Caco-2 (cell line): ENCODE measurements at places on chromosomes 6 and 20. TPM values are rescaled to one million over a fixed set of nuclear protein-coding genes. Genes with fewer than 3 reads are reported as not detected.

- DNase-seq, result no peak
- H3K36me3 ChIP-seq, result no peaks in the 10 kb centered on the region
These were observed 741.3 kb downstream of the DOK5 start for GRCh38 chr20:55216525-55217242.

GRCh38 chr6:127277878-127278843 lies 11.5 kb downstream of the RNF146 start:
- no peak for DNase-seq
- no peaks in the 10 kb centered on the region for H3K36me3 ChIP-seq
- H3K27me3 ChIP-seq, result no peaks in the 10 kb centered on the region
- no peak overlapping the region for H3K27ac ChIP-seq

GRCh38 chr6:17965397-17965796 lies 22.0 kb downstream of the KIF13A start:
- DNase-seq, result no peak
- no peak overlapping the region for H3K27ac ChIP-seq
- H3K4me1 ChIP-seq, result no peaks in the 10 kb centered on the region
- H3K27me3 ChIP-seq, result no peaks in the 10 kb centered on the region
- no peaks in the 10 kb centered on the region for H3K36me3 ChIP-seq

GRCh38 chr6:36504982-36505381 lies 42.3 kb downstream of the STK38 start:
- H3K4me3 ChIP-seq, result no peak overlapping the region
- H3K27ac ChIP-seq, result no peak overlapping the region
- peaks cover 41% of the 10 kb centered on the region for H3K4me1 ChIP-seq

DNA sequence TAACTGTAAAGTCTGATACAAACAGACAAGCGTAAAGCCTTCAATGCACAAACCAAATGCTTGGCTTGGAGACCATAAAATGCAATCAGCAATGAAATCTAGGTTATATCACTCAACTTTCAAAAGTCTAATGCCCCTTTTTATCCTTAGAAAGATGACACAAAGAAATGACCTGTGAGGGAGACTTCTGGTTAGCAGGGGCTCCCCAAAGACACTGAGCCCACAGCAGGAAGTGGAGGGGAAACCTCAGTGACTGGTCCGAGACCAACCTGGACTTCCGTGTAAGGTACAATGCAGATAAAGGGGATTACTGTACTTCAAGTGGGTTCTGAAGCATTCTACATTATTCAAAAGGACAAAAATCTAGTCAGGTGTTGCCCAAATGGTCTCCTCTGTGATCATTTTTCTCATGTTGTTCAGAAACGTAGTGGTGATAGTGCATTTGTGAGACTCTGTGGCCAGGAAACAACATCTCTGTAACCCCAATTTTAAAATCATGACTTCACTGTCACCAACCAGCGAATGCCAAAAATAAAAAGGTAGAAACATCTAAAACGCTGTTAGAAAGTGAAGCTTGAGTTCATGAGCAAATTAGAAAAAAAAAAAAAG lies 88.2 kb downstream of the HIVEP2 start:
- no peaks in the 10 kb centered on the region for H3K4me1 ChIP-seq
- no peak overlapping the region for H3K27ac ChIP-seq
- no peak overlapping the region for H3K4me3 ChIP-seq
- DNase-seq, result no peak
- no peaks in the 10 kb centered on the region for H3K36me3 ChIP-seq

GRCh38 chr6:72533606-72534005 lies 88.3 kb upstream of the KCNQ5 start:
- peaks cover 36% of the 10 kb centered on the region for H3K4me1 ChIP-seq
- H3K27ac ChIP-seq, result peak overlapping the region; percentile 17
- no peak overlapping the region for H3K4me3 ChIP-seq
- no peak for DNase-seq
- no peaks in the 10 kb centered on the region for H3K36me3 ChIP-seq
- no peaks in the 10 kb centered on the region for H3K27me3 ChIP-seq

DNA sequence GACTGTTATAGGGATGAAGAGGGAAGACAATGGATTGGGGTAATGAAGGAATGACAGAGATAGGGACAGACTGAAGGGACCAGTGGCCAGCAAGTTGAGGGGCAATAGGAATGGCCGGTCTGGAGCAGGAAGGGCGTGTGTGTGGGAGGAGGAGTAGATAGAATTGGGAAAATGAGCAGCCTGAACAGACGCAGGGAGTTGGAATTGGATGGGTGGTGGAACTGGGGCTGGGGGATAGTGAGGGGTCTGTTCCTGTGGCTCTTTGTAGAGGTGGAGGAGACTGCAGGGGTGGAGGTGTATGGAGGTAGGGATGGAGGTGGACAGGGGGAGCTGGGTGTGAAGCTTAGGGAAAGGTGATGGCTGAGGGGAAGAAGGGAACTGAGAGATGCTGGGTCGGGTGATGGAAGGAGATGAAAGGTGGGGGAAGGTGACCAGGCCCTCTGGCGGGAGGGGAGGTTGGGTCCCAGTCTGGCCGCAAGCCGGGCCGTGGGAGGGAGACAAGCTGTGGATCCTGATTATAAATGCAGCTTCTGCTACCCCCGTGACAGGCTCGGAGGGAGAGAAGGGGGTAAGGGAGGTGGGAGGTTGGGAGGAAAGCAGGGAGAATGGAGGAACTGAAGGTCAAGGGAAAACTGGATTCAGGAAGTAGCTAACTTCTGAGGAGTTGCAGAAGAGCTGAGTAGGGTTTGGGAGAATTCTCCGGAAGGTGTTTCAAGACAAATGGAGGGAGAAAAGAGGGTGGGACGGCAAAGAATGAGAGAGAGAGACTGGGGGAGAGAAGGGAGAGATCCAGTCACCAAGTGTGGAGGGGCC lies 5.2 kb downstream of the SYNGAP1 start:
- peaks cover 30% of the 10 kb centered on the region for H3K4me1 ChIP-seq
- no peaks in the 10 kb centered on the region for H3K27me3 ChIP-seq
- peak overlapping the region; percentile 75 for H3K27ac ChIP-seq

DNA sequence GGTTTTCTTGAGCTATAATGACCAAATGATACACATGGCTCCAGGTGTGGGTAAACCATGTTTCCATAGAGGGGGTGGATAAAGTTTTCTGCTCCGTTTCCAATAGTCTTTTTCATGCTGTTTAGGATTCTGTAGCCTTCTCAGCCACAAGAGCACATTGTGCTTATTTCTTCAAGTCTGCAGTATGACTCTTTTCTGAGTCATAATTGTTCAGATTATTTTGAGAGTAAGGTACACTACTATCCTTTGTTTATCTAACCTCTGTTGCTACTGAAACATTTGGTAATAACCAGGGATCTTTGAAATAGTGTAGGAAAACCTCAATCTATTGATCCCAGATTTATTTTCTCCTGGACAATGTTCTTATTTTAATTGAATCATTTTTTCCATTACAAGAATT lies 247.9 kb upstream of the BMP2 start:
- H3K27ac ChIP-seq, result no peak overlapping the region
- H3K27me3 ChIP-seq, result no peaks in the 10 kb centered on the region
- H3K4me3 ChIP-seq, result no peak overlapping the region
- DNase-seq, result no peak

DNA sequence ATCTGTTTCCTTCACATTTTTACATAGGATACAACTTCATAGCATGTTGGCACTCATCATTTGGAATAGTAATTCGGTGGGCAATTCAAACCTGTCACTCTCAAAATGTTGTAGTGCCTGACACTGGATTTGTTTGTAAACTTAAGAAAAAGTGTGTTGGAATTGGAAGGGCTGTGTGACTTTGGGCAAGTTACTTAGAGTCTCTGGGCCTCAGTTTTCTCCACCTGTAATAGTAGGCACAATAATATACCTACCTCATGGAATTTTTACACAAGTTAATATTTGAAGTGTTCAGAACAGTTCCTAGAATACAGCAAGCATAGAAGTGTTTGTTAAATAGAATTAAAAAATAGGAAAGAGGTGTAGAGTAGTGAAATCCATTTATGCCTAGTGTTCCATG lies 15.0 kb upstream of the BCAS1 start:
- H3K36me3 ChIP-seq, result no peaks in the 10 kb centered on the region
- H3K27me3 ChIP-seq, result no peaks in the 10 kb centered on the region
- H3K4me1 ChIP-seq, result peaks cover 6% of the 10 kb centered on the region; the same call in 1 of the 2 replicates
- H3K4me3 ChIP-seq, result no peak overlapping the region
- DNase-seq, result no peak

GRCh38 chr6:87408721-87409155 lies 966 bp downstream of the CFAP206 start:
- no peak for DNase-seq
- peak overlapping the region; percentile 82 for H3K27ac ChIP-seq
- no peaks in the 10 kb centered on the region for H3K27me3 ChIP-seq

DNA sequence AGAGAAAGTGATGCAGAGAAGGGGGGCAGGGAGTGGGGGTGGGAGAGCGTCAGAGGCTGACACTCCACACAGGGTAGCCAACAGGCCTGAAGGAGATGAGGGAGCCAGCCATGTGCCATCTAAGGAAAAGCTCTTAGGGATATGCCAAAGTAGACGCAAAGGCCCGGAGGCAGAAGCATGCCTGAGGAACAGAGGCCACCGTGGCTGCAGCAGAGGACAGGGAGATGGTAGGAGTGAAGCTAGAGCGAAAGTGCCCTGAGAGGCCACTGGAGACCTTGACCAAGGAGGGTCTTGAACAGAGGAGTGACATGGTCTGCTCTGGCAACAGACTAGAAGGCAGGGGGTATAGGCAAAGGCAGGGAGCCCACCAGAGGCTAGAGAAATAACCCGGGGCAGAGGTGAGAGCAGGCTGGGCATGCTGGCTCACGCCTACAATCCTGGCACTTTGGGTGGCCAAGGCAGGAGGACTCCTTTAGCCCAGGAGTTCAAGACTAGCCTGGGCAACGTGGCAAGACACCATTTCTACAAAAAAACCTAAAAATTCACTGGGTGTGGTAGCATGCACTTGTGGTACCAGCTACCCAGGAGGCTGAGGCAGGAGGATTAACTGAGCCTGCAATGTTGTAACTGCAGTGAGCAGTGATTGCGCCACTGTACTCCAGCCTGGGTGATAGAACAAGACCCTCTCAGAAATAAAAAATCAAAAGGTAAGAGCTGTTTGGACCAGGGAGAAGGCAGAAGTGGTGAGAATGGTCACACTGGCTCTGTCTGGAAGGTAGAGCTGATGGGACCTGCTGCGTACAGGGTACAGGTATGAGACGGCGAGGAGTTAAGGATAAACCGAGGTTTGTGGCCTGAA lies 6.3 kb downstream of the RRBP1 start:
- H3K36me3 ChIP-seq, result peaks cover 21% of the 10 kb centered on the region
- H3K27ac ChIP-seq, result peak overlapping the region; percentile 80
- H3K4me1 ChIP-seq, result peaks cover 46% of the 10 kb centered on the region
- no peak for DNase-seq

GRCh38 chr6:89270951-89271721 lies 44.0 kb downstream of the GABRR2 start:
- no peaks in the 10 kb centered on the region for H3K4me1 ChIP-seq
- no peak for DNase-seq
- no peaks in the 10 kb centered on the region for H3K36me3 ChIP-seq
- H3K4me3 ChIP-seq, result no peak overlapping the region
- no peaks in the 10 kb centered on the region for H3K27me3 ChIP-seq
- H3K27ac ChIP-seq, result no peak overlapping the region

DNA sequence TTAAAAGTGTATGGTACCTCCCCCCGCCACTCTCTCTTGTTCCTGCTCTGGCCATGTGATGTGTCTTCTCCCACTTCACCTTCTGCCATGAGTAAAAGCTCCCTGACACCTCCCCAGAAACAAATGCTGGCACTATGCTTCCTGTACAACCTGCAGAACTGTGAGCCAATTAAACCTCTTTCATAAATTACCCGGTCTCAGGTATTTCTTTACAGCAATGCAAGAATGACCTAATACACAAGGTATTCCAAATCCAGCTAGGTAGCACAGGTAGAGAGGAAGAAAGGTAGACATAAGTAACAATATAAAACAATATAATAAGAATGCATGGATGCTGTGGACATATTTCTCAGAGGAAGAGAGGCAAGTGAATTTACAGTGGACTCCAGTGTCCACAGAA lies 394.1 kb upstream of the ARID1B start:
- DNase-seq, result no peak
- H3K4me3 ChIP-seq, result no peak overlapping the region
- no peak overlapping the region for H3K27ac ChIP-seq
- no peaks in the 10 kb centered on the region for H3K36me3 ChIP-seq

GRCh38 chr6:53059648-53060589 lies 5.3 kb upstream of the FBXO9 start:
- no peak for DNase-seq
- peak overlapping the region; percentile 86 for H3K27ac ChIP-seq
- no peaks in the 10 kb centered on the region for H3K27me3 ChIP-seq
- H3K4me1 ChIP-seq, result peaks cover 20% of the 10 kb centered on the region

GRCh38 chr6:15088904-15089568 lies 156.8 kb upstream of the JARID2 start:
- DNase-seq, result no peak
- no peaks in the 10 kb centered on the region for H3K36me3 ChIP-seq
- H3K27me3 ChIP-seq, result no peaks in the 10 kb centered on the region
- H3K27ac ChIP-seq, result no peak overlapping the region

DNA sequence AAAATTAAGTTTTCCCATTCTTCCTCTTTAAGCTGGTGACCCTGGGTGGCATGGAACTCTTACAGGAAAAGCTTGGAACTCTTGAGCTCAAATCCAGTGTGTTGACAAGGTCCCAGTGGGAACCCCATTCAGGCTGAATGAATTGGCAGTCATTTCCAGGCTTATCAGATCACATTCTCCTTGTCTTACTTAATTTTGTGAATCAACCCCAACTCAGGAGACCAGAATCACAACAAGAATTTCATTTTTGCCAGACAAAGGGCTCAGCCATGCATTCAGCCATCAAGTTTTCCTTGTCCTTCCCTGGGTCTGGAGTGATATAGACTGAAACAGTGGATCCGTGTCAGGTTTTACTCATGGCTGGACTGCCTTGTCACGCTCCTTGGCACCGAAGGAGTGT lies 92.1 kb upstream of the EEF1E1 start:
- H3K36me3 ChIP-seq, result no peaks in the 10 kb centered on the region
- H3K4me3 ChIP-seq, result no peak overlapping the region
- DNase-seq, result no peak
- H3K27ac ChIP-seq, result peak overlapping the region; percentile 45
- no peaks in the 10 kb centered on the region for H3K27me3 ChIP-seq
- peaks cover 55% of the 10 kb centered on the region for H3K4me1 ChIP-seq

DNA sequence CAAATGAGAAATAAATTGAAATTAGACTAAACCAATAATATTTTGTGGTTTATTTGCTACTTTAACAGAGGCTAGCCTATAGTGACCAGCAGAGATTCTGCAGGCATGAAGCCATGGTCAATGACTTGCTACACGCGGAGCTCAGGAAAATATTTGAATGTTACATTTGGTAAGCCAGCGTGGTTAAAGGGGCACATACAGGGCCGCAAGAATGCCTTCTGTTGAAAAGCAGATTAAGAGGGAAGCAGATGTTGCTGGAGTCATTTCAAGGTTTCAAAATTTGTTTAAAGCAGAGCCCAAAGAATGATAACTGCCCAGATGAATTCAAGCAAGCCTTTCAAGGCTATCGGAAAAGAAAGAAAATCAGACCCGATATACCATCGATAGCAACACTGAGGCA lies 294.3 kb upstream of the MAN1A1 start:
- no peaks in the 10 kb centered on the region for H3K4me1 ChIP-seq
- no peak overlapping the region for H3K27ac ChIP-seq
- no peak for DNase-seq
- H3K4me3 ChIP-seq, result no peak overlapping the region

Gene EIF6
- total RNA-seq, result 403 and 420 TPM in 2 replicates

Gene EYS
- not detected in 2 replicates for total RNA-seq

Gene NHLRC1
- 1.6 and 2.1 TPM in 2 replicates for total RNA-seq

Gene C6orf47
- total RNA-seq, result 19.4 and 19.7 TPM in 2 replicates

Gene B3GALT4
- 0.34 and 0.67 TPM in 2 replicates for total RNA-seq

Gene MYLK4
- total RNA-seq, result 0.65 and 0.75 TPM in 2 replicates

Gene KIAA0408
- not detected in 2 replicates for total RNA-seq

Gene TRIM31
- 0.70 and 0.74 TPM in 2 replicates for total RNA-seq

Gene RIN2
- 35.2 and 36.7 TPM in 2 replicates for total RNA-seq

Gene DEF6
- 5.6 and 5.7 TPM in 2 replicates for total RNA-seq

Gene NKAPL
- not detected in 2 replicates for total RNA-seq

Gene NFATC2
- 20.8 and 22.4 TPM in 2 replicates for total RNA-seq
